ENCODE measurements at places on chromosomes 7 and 10.

- no peak for DNase-seq
Measured at GRCh38 chr10:919481-919880, 12.0 kb downstream of the LARP4B start.

DNA sequence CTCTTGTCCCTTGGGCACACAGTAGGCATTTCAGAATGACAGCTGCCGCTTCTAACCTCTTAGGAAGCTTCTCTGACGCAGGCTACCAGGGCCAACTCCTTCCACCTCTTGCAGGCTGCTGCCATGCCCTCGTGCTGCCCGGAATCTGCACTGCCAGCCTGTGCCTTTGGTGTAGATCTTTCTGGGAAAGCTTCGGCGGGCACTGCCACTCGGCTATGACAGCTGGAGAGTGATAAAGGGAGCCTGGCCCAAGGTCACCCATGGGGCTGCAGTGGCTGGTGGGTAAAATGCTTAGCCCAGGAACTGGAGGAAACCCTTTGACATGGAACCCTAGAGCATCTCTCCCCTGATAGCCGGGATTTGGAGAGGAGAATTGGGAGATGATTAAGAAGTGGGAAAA, 78.0 kb upstream of the C1QL3 start:
- no peak for DNase-seq

- no peak for DNase-seq
Measured at GRCh38 chr7:157429680-157430224, 92.9 kb downstream of the DNAJB6 start.

GRCh38 chr10:12337453-12338372, 11.6 kb upstream of the CAMK1D start:
- no peak for DNase-seq

DNA sequence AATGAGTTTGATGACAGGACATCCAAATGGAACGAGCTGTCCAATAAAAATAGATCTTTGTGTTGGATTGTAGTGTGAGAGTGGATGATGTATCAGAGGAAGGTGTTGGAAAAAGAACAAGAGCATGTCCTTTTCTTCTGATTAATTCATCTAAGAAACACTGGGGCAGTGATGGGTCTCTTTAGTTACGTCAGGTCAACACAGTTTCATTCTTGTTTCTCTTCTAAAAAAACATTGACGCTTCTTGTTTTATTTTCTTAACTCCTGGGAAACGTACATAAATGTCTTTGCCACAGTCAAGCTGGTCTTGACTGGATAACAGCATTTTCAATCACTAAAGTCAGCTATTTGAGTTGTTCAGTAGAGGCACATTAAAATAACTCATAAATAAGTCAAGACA, 67.0 kb downstream of the PPP1R9A start:
- no peak for DNase-seq

DNA sequence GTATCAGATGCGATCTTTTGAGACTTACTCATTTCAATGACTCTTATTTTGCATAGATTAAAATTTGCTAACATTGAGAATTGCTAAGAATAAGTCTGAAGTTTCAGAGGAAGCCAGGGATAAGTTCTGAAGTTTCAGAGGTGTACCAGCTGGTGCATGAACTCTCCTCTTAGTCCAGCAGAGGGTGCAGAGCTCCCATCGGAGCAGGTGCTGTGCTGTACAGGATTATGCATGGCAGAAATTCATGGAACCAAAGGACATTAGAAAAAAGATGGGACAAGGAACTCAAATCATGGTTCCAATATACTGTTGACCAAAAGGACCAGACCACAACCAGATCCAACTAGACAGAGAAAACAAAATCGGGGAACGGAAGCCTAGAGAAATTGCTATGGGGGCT, 41.9 kb downstream of the MGAM2 start:
- DNase-seq, result no peak

- DNase-seq, result no peak
Measured at GRCh38 chr10:111127081-111127848, 50.4 kb downstream of the ADRA2A start.

DNA sequence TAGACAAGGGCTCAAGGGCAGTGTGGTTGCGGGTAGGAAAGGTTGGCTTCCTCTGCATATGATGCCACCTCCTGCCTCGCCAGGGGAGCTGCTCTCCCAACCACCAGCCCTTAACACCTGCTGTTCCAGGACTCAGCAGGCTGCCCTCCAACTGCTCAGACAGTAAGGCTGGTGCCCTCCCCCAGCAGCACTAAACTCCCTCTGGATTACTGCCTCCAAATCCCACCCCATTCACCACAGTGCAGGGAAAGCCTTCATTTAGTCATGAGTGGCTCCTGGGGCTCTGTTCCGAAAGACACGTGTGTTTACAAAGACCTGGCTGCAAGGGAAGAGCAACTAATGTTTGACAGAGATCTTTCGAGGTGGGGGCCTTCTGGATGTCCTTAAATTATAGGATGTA, 437.2 kb upstream of the MKI67 start:
- DNase-seq, result no peak

GRCh38 chr7:65325793-65326432, 47.7 kb upstream of the ZNF92 start:
- no peak for DNase-seq

GRCh38 chr7:112134039-112134438, 72.2 kb downstream of the DOCK4 start:
- DNase-seq, result no peak

DNA sequence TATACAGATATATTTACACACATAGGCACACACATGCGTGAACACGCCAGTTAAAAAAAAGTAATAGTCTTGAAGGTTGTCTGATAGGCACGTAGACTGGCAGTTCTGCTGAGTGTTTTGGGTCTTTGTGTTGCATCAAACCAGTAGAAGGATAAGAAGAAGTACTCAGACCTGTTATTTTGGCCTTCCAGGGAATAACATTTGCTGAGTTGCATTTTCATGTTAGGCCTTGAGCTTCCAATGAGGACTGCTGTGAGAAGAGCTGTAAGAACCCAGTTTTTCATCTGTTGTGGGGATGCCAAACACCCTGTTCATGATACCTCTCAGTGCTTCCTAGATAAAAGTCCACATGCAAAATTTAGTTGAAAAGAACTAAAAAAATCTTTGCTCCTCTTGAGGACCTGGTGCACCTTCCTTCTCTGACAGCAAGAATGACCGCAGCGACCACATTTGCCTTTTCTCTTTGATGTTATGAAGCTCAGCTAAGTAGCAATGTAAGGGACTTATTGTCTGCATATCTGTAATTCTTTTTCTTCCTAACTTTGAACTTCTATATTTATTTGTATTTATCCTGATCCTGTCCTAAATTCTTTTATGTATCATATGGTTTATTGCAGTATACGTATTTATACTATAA, 27.2 kb downstream of the HIPK2 start:
- DNase-seq, result no peak

DNA sequence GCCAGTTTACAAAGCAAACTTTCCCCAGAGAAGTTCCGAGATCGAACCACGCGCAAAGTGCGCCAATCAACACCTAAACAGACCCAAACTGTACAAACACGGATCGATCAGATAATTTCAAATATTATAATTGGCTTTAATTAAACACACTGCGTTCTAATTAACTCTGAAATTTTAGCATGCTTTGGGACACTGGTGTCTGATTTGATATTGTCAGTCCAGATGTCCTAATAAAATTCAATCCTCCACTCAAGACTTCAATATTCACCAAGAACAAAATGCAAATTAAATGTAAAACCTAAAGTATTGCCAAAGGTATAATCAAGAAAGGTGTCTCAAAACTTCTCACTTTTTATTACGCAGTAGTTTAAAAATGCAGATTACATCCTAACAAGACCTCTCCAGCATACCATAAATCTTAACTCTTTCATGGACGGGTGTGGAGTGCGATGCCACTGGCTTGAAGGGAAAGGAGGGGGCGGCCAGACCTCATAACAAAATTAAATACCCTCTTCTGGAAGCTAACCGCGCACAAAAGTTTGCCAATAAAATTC, 5.9 kb upstream of the EBF3 start:
- DNase-seq, result no peak

DNA sequence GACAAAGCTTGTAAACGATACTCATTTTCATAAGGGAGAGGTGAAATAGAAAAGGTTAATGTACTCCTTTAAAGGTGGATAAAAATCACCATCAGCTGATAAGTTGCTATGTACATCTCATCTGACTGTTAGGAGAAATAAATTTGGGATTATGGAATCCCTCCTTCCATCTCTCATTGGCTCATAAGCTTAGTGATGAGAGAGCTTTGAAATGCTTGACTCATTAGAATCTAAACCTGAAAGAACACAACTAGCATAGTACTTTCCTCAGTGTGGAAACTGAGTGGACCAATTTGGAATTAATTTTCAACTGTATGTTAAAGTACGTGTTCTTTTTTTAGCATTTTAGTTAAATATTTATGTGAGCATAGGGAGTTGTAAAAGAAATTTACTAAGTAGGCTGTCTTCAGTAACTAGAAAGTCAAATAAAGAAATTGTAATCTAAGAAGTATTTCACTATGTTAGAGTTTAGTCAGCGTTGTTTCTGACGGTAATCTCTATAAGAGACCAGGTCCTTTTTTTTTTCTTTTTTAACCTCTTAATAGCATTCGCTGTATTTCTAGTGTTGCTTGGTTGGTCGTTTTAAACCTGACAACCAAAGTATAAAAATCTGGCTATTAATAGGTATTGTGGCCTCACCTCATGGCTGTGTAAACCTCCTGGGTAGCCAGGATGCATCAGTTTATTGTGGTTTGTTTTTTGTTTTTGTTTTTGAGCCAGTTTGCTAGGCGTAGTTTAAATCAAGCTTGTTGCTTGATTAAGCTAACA, 34.4 kb downstream of the FHIP2A start:
- DNase-seq, result no peak

DNA sequence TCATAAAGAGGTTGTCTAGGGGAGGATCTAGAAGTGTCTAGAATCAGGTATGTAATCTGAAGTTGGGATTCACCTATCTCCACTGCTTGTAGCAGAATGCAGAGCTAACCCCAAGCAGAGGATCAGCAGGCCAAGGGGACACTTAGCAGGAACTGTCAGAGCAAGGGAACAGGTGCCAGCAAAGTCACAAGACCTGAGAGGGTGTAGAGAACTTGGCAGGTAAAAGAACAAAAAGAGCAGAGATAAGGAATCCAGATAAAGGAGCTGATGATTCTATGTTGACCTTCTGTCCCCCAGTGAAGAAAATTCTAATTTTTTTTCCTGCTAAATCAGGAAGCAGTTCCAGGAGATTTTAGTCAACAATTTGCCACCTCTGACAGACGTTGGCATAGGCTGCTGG, 91.4 kb upstream of the CCDC71L start:
- DNase-seq, result no peak

DNA sequence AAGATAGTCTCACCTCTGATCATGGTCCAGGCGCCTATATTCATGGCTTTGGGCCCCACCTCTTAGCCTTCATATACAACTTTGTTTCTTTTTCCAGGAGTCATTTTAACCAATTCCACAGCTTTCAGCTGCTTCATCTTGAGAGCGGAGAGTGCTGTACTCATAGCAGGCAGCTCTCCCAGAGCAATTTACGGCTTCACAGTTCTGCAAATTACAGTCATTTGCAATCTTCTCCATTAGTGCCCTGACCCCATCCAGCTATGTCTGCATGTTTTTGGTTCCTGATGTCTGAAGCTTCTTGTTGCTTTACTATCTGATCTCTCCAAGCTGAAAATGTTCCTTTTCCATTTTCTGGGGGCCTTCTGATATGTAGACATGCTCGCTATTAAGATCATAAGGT, 18.0 kb upstream of the MEST start:
- no peak for DNase-seq

- no peak for DNase-seq
Measured at GRCh38 chr7:20269726-20270125, 52.5 kb upstream of the MACC1 start.

DNA sequence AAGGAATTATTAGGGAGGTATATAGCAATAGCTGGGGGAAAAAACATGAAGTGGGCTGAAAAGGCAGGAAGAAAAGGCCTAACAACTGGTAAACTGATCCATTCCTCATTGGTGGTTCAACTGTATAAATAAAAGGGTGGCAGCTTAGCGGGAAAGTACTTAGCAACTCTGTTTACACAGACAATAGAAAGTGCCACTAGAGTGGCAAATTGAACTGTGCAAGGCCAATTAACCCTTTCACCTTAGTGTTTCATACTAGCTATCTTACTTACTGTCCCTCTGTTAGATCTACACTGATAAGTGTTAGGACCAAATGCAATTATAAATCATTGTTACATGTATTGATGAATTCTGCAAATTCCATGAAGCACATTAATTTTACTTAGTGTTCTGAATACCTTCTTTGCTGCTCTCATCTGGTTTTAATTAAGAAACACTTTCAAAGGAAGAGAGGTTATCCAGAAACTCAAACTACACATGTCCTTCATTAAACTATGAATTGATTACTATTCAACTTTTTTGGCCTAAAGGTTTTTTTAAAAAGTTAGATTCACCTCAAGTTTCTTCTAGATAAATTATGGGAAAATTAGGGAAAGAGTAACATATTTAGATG, 28.0 kb downstream of the DNAJC1 start:
- no peak for DNase-seq

GRCh38 chr7:107686816-107687387, 26.3 kb downstream of the SLC26A4 start:
- DNase-seq, result no peak
